ENCODE measurements at places on chromosomes 6 and 20.

- no peak for DNase-seq
Measured at GRCh38 chr6:157732416-157733161, 90.5 kb upstream of the SNX9 start.

DNA sequence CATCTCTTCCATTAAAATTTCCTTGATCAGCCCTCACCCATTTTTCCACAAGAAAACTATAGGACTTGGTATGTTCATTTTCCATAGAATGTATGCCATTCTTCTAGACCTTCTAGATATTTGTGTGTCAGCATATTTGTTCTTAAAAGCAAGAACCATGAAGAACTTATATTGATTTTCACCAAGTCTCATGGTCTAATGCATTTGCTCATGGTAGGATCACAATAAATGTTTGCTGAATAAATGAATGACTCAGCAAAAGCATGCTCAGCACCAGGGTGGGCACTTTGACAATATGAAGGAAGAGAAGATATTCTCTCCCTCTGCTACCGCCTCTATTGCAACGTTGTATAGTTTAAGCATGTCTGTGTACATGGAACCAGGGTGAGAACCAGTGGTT lies 805.5 kb upstream of the SLC35B3 start:
- no peak for DNase-seq

GRCh38 chr6:1890071-1890470 lies 280.4 kb downstream of the FOXC1 start:
- no peak for DNase-seq

DNA sequence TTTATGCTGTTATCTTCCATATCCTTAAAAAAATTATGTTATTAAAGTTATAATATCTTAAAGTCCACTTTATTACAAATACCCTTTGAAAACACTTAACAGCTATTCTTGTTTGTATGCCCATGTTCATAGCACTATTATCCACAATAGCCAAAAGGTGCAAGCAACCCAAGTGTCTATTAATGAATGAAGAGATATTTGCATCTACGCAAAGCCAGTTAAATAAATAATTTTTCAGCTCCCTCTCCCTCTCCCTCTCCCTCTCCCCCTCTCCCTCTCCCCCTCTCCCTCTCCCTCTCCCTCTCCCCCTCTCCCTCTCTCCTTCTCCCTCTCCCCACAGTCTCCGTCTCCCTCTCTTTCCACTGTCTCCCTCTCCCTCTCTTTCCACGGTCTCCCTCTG lies 13.1 kb downstream of the CDK5RAP1 start:
- DNase-seq = no peak

GRCh38 chr20:50471231-50471630 lies 39.0 kb upstream of the PTPN1 start:
- no peak for DNase-seq

DNA sequence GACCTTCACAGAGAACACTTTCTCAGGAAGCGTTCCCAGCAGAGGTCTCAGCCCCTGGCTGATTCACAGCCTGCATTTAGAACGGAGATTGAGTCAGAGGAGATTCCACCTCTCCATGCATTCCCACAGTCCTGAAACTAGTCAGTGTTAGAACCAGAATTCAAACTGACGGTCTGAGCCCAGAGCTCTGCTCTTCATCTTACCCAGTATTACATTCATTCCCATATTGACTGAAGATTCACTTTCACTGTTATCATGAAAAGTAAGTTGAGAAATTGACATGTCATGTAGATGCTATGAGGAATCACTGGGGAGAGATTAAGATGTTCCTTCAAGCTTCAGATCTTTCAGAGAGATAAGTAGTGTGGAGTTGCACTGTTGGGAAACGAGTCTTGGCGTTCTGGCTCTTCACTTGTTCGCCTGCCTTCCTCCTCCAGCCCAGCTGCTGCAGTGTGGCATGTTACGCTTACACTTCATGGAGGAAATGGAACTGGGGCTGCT lies 28.3 kb downstream of the MAS1 start:
- DNase-seq = no peak

DNA sequence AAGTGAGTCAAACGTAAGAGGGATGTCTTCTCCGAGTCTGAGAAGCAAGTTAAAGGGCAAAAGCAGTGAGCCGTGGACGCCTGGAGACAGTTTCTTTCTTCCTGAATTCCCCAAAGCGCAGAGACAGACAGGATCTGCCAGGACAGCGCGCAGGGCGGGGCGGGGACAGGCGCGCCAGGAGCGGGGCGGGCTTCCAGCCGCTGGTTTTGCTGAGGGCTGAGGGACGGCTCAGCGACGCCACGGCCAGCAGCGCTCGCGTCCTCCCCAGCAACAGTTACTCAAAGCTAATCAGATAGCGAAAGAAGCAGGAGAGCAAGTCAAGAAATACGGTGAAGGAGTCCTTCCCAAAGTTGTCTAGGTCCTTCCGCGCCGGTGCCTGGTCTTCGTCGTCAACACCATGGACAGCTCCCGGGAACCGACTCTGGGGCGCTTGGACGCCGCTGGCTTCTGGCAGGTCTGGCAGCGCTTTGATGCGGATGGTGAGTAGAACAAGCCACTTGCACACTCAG lies at the start of gene SCGN:
Gene SCGN (plus strand): TSS at position 209 of the 509 bp plus-strand sequence. CDS start 189 bp downstream, at position 398.
- DNase-seq = peak; percentile 20

- no peak for DNase-seq
Measured at GRCh38 chr6:130900913-130901312, 73.7 kb downstream of the SMLR1 start.

- DNase-seq = no peak
Measured at GRCh38 chr6:19713411-19713810, 123.8 kb upstream of the ID4 start.

DNA sequence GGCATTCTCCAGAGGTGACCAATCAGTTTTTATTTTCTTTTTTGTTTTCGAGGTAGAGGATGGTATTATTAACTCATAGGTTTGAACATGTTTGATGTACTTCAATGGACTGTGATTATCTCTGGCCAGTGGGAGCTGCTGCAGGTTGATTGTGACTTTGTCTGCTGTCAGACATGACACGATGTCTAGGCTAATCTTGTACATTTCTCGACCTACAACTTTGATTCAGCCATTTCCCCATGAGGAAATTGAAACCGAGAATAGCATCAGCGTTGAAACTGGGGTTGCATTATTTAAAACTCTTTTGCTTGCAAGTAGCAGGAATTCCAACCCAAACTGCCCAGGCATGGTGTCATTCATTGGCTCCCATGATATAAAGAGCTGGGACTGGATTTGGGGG lies 218.9 kb downstream of the CDH26 start:
- DNase-seq = no peak

- DNase-seq = no peak
Measured at GRCh38 chr20:17637985-17638640, 43.9 kb downstream of the RRBP1 start.

GRCh38 chr6:1027795-1028569 lies 283.9 kb upstream of the FOXQ1 start:
- no peak for DNase-seq

- no peak for DNase-seq
Measured at GRCh38 chr6:132399376-132400074, 1.8 kb downstream of the MOXD1 start.
